ENCODE measurements at places on chromosomes 13 and 19.
A peak's percentile ranks its signal among the peaks of the same experiment; 100 is the strongest.

DNA sequence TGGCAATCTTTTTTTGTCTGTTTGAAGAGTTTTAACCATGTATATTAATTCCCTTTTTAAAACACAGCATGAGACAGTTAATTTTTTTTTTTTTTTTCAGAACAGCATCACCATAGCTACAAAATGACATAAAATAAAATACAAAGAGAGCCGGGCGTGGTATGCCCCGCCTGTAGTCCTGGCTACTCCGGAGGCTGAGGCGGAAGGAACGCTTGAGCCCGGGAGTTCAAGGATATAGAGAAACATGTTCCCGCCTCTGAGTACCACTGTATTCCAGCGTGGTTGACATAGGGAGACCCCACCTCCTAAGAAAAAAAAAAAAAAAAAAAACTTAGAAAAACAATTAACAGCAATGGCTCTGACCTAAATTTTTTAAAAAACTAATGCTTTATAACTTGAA, 10.0 kb upstream of the INSR start:
- DNase-seq: no peak

GRCh38 chr19:49436381-49437017, 4.8 kb downstream of the SLC17A7 start:
- no peak for DNase-seq

GRCh38 chr19:38648769-38649304, 1.4 kb downstream of the ACTN4 start:
- DNase-seq: no peak

DNA sequence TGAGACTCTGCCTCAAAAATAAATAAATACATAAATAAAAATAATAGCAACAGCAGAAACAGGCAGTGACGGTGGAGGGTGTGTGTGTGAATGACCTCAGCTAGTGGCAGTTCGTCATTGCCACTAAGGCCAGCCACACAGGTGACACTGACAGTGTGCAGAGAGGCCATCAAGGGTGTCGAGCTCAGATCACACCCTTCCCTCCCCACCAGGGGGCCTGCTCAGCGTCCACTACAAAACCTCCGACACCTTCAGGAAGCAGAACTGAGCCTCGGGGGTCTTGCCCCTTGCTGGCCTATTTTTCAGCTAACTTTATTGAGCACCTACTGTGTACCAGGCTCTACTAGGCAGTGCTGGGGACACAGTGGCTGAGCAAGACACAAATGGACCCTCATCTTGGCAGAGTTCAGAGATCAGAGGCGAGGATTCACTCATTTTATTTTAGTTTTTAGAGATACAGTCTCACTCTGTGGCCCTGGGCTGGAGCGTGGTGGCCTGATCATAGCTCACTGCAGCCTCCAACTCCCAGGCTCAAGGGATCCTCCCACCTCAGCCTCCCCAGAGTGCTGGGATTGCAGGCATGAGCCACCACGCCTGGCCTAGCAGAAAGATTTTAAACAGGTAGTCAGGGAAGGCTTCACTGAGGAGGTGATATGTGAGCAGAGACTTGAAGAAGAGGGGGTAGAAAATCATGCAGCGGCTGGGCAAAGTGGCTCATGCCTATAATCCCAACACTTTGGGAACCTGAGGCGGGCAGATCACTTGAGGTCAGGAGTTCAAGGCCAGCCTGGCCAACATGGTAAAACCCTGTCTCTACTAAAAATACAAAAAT, 30.3 kb upstream of the SEMA6B start:
- no peak for DNase-seq

DNA sequence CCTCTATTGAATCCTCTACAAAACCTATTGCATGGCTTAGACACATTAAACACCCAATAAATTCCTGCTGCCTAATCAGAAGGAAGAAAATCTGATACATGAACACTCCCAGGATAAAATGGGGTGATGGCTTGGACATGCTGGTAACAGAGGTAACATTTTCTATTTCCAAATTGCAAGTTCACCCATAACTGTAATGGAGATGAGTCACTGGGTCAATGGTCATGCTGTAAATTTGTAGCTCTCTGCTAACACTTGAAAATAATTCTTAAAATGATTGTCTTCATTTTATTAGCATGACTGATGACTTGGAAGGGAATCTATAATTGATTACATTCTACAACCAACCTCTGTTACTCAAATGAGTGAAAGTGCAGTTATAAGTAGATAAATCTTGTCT, 434.1 kb downstream of the FGF14 start:
- no peak for DNase-seq

- DNase-seq: no peak
Observed at GRCh38 chr13:37884026-37884425, 14.5 kb upstream of the TRPC4 start.

DNA sequence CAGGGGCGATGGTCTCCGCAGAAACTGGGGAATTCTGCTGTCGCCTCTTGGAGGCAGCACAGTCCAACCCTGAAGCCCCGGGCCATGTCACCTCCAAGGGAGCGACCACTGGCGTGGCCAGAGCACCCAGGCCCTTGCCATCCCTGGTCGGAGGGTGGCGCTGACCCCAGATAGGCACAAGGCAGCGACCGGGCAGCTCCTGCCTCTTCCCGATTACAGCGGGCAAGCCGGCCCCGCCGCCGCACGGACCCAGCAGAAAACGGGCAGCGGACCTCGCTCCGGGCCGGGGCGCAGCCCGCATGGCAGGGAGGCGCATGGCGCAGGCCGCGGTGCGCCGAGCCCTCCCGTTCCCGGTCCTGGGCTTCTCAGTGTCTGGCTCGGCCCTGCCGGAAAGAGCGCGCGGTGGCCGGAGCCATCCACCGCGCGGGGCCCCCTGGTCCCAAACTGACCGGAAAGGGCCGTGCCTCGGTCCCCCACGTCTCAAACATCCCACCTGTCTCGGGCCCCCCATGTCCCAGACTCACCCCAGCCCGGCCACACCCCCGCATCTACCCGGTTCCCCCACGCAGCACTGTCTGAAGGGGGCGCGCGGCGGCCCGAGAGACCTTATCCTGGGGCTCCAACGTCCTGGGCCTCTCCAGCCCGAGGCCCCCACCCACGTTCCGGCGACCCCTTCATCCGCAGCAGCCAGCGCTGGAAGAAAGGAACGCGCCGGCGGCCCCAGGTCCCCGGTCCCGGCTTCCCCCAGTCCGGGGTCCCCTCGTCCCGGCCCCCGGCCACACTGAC, 727 bp downstream of the CERS1 start:
- peak; percentile 22 for DNase-seq

DNA sequence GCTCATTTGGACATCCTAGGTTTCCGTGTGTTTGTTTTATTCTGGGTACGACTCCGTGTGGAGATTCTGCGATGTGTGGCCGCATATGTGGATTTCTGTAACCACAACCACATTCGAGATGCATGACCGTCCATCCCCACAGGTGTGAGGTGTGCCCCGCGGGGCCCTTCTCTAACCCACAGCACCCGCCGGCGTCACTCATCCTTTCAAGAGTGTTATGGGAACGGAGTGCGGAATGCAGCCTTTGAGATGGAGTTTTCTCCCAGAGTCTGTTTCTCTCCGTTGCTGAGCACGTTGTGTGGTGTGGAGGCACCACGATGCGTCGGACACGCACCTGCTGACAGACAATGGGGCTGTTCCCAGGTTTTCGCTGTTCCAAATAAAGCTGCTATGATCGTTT, 40.0 kb downstream of the C13orf46 start:
- no peak for DNase-seq

DNA sequence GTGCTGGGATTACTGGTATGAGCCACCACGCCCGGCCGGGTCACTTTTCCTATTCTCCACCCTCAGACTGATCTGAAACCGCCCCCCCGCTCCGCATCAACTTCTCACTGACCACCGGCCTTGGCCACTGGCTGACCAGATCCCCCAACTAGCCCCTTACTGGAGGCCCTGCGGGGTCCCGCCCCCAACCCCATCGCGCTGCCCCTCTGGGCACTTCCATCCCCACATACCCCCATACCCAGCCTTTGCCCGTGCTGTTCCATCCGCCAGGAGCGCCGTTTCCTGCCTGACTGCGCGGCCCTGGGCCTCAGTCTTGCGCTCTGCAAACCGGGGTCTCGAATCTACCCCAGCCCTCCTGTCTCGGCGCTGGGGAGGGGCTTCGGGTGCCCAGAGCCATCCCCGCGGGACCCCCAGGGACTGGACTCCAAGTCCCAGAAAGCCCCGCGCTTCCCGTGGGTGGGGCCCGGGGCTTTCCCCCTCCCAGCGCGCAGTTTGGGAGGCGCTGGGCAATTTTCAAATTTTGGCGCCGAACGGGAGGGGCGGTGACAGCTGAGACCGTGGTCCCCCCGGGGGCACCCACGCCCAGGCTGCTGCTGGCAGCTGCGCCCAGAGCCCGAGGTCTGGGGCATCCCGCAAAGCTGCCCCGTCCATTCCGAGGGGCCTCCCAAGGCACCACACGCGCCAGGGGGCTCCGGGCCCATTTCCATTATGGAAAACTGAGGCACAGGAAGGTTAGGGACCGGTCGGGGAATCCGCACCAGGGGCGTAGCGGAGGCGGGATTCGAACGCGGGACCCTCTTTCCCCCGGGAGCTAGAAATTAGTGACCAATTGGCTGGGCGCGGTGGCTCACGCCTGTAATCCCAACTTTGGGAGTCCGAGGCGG, 5.2 kb upstream of the LMNB2 start:
- DNase-seq: peak; percentile 78

GRCh38 chr19:51359294-51359693, 6.9 kb downstream of the ETFB start:
- DNase-seq: peak; percentile 93

GRCh38 chr13:109157275-109157674, 527.9 kb downstream of the MYO16 start:
- DNase-seq: no peak

DNA sequence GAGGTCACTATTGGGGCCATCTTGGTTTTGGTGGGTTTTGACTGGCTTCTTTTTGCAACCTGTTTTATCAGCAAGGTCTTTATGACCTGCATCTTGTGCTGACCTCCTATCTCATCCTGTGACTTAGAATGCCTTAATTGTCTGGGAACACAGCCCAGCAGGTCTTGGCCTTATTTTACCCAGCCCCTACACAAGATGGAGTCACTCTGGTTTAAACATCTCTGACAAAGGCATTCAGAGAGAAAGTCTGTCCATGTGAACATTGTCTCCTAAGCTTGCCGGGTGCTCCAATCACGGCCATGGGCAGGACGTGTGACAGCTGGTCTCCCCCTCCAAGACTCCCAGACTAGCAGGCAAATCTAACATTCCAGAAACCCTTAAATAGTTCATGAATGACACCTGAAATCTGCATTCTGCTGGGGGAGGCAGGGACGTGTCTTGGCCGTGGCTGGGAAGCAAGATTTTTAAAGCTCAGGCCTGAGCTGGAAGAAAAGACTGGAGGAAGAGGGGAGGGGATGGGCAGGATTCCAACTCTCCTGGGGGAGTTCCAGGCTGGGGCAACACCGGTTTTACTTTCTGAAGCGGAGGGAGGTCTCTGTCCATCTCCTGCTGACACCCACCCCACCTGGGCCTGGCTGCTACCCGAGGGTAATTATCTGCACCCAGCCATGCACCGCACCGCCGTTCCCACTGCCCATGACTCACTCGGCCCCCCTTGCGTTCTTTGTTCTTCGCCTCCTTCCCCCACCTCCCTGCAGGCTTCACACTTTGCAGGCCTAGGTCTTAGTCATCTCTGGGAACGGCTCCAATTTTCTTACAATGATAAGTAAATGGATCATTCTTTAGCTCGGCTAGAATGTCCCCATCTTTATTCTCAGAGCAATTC, 11.6 kb upstream of the OR1M1 start:
- peak; percentile 98 for DNase-seq

DNA sequence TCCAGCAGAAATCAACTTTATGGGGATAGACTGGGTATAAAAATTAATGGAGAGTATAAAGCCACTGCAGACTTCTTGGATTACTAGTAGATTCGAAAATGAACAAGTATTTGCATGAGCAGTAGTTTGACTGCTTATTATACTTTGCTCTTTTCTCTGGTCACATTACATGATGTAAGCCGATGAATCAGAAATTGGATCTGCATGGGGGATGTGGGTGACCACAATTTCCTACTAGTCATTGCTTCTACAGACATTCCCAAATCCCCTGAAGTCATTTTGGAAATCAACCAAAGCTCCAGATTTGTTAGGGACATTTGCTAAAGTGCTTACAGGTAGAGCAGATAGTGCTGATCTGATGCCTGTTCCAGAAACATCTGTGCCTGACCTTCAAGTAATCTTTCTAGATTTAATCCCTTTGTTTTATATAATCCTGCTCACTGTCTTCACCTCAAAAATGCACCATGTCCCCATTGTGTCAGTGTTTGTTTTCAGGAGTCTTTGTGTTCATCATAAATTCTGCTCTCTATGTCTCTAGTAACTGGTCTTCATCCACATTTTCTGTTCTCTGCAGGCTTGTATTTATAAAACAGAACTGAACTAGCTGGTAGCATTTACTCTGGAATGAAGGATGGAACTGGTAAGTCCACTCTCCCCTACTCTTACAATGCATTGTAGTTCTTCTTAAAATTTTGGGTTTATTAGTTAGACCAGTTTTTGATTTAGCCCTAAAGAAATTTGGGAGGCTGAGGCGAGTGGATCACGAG, 201.5 kb upstream of the CSNK1A1L start:
- DNase-seq: peak; percentile 98

DNA sequence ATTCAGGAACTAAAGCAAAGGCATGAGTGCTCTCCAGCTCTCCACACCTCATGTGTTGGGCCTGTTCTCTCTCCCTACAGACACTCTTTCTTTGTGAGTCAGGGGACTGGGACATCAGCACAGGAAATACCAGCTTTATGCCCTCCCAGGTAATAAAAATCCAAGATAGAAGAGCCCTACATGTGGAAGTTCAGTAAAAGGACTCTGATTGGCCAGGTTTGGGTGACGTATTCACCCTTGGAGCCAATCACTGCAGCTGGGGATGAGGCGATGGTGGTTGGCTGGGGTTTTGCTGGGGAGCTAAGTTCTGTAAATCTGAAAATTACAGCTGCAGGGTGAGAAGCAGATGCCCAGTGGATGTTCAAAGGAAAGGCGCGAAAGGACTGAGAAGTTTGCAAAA, 32.5 kb downstream of the CCDC70 start:
- no peak for DNase-seq

DNA sequence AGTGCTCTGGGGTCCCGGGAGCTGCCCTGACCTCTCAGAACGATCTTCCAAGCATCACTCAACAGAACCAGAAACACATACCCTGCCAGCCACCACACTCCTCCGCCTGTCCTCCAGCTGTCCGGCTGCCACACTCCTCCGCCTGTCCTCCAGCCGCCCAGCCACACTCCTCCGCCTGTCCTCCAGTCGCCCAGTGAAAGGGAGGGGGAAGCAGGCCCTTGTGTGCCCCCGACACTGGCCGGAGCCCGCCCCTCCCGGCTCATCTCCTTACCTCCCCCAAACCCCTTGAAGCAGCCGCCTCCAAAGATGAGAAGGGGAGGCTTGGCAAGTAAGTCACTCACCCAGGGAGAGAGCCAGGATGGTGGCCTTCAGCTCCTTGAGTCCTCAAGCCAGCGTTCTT, 40.2 kb downstream of the STK24 start:
- no peak for DNase-seq

DNA sequence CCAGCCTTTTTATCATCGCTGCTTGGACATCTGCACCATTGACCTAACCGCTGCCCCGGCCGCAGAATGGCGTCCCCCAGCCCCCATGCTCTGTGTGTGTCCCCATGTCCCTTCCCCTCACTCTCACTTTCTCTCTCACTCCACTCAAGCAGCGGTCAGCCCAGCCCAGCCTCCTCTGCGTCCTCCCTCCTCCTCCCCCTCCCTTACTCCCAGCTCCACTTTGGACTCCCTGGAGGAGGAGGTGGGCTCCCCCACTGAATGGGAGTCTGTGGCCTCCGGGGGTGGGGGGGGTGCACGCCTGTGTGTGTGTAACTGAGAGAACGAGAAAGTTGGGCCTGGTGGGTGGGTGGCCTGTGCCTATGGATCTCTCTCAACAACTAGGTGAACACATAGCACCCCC, 2.2 kb downstream of the MAP2K7 start:
- no peak for DNase-seq

Measured in astrocyte of the spinal cord (primary cell).